Effector memory CD4-positive, alpha-beta T cell (primary cell): ENCODE measurements at places on chromosomes 3 and 15.

- DNase-seq = no peak
Observed at GRCh38 chr3:179082416-179082815, 10.8 kb upstream of the ZMAT3 start.

- no peak for DNase-seq
Observed at GRCh38 chr3:5531741-5532290, 344.3 kb downstream of the EDEM1 start.

DNA sequence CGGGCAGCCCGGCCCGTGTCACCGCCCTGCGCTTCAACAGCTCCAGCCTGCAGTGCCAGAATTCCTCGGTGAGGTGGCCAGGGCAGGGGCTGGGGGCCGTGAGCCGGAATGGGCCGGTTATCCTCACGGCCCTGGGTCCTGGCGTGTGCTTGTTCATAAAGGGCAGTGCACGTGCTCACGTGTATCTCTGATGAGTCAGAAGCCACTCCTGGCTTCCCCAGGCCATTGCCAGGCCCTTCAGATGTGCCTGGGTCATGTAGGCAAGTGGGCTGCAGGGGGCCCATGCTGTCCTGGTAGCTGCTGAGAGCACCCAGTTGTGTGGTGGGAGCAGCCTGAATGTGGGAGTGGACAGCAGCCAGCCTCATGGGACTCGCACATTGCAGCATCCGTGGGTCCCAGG lies 29.2 kb downstream of the PLXNA1 start:
- no peak for DNase-seq

DNA sequence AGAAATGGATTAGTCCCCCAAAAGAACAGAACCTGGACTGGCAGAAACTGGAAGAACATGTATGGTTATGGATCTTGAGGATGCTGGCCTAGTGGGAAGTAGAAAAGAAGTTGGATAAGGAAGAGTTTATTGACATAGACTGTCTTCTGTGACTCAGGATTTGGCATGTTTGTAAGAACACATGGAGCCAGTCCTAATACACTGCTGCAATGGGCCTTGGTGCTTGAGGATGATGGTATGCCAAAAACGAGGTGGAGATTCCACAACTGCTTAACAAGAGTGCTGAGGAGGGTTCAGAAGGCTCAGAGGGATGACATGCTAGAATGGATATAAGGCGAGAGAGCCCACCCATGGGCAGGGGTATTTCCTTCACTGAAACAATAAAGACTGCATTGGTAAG lies 22.4 kb downstream of the LZTFL1 start:
- DNase-seq = no peak

- no peak for DNase-seq
Observed at GRCh38 chr3:195859846-195860411, 48.2 kb upstream of the MUC4 start.

- no peak for DNase-seq
Observed at GRCh38 chr15:82966671-82967071, 14.2 kb upstream of the HOMER2 start.

- no peak for DNase-seq
Observed at GRCh38 chr15:52076889-52077781, 35.4 kb downstream of the BCL2L10 start.

- DNase-seq = no peak
Observed at GRCh38 chr3:121153851-121154250, 245.8 kb downstream of the STXBP5L start.

DNA sequence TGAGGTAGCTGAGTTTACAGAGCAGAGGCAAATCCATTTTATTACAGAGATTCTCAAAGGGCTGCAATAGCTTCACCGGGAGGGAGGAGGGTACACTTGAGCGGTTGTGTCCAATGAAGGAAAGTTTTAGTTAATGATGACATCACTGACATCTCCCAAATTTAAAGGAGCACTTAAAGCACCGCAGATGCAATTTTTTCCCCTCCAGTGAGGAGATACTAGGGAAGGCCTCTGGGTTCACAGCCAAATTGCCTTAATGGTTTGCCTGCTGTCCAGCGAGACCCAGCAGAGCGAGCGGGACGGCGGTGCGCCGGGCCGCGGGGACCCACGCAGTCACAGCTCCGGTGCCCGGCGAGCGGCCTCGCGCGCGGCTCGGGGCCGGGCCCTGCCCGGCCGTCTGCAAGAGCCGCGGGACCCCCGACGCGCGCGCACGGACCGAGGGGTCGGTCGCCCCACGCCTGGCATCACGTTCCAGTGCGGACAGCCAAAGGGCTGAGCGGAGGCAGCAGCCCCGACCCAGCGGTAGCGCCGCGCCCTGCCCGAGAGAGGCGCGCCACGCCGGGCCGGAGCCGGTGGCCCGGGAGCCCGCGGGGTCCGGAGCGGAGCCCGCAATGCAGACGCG lies 160.5 kb upstream of the CHRNA7 start:
- no peak for DNase-seq

DNA sequence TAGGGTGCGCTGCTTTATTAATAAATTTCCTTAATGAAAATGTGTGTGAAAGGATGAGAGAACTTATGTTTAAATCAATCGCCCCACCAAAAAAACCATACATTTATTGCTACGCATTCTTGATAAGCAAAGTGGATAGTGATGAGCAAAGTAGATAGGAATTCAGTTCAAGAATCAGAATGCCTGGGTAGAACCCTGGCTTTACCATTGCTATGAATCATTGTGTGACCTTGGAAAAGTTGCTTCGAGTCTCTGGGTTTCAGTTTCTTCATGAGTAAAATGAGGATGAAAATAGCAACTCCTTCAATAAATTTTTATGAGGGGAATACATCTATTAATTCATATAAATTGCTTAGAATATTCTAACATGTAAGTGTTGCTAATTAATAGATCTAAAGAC lies 2.6 kb upstream of the ALCAM start:
- no peak for DNase-seq

- no peak for DNase-seq
Observed at GRCh38 chr3:4359805-4360502, 56.8 kb downstream of the SETMAR start.

DNA sequence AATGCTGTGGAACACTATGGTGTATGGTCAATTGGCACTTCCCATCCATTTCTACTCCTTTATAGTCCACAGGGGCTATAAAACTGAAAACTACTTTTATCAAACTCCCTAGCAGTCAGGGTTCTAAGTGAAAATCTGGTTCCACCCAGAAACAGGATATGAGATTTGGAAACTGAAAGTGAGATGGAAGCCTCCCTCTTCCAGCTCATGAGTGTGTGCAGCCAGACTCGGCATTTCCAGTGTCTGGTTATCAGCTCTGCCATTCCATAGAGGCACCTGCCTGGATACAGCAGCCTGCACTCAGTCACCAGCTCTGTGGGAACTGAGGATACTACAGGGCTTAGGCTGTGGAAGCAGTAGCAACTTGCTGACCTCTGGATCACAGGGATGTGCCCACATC lies 14.7 kb upstream of the PLA2G4F start:
- DNase-seq = no peak
